ENCODE measurements at places on chromosomes 11 and 22.
A peak's percentile ranks its signal among the peaks of the same experiment; 100 is the strongest.

- DNase-seq = no peak
These were observed 92.9 kb downstream of the DHCR7 start for GRCh38 chr11:71355281-71355680.

GRCh38 chr22:29152954-29153719 lies 52.6 kb upstream of the EMID1 start:
- DNase-seq = peak; percentile 40

GRCh38 chr22:39997939-39998726 lies 3.4 kb downstream of the FAM83F start:
- DNase-seq = peak; percentile 35

- no peak for DNase-seq
These were observed 1.7 kb downstream of the AMOTL1 start for GRCh38 chr11:94769880-94770279.

GRCh38 chr22:17086296-17086695 lies 1.5 kb downstream of the IL17RA start:
- DNase-seq = no peak

DNA sequence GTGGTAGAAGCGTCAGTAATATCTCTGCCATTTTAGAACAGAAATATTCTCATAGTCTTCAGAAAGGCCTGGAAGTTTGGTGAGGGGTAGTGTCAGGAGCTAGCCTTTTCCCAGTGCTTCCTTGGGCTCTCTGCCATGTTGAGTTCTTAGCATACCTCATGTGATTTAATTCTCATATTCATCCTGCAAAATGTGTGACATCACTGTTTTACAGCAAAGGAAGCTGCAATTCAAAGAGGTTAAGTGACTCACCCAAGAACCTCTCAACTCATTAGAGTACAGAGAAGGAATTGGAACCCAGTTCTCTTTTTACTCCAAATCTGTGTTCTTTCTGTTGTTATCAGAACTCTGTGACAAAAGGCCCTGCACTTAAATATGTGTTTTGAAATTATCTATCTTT lies 72.1 kb downstream of the RNF169 start:
- DNase-seq = peak; percentile 89

DNA sequence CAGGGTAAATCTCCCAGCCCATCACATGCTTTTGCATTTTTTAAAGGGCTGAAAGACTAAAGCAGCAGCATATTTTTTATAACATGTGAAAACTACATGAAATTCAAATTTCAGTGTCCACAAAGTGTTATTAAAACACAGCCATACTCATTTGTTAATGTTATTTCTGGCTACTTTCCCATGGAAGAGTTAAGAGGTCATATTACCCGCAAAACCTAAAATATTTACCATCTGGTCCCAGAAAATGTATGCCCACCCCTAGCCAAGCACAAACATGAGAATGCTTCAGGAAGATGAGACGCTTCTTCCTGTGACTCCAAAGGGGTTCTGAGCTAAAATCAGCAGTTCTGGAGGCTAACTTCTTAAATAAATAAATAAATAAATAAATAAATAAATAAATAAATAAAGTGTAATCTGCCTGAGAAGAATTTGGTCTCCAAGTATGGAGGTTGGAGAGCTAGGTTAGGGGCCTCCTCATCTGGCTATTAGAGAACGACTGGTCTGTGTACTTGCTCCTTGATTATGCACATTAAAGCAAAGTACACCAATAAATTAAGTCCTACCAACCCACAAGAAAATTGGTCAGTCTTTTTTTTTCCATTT lies 9.7 kb downstream of the IMMP1L start:
- no peak for DNase-seq

DNA sequence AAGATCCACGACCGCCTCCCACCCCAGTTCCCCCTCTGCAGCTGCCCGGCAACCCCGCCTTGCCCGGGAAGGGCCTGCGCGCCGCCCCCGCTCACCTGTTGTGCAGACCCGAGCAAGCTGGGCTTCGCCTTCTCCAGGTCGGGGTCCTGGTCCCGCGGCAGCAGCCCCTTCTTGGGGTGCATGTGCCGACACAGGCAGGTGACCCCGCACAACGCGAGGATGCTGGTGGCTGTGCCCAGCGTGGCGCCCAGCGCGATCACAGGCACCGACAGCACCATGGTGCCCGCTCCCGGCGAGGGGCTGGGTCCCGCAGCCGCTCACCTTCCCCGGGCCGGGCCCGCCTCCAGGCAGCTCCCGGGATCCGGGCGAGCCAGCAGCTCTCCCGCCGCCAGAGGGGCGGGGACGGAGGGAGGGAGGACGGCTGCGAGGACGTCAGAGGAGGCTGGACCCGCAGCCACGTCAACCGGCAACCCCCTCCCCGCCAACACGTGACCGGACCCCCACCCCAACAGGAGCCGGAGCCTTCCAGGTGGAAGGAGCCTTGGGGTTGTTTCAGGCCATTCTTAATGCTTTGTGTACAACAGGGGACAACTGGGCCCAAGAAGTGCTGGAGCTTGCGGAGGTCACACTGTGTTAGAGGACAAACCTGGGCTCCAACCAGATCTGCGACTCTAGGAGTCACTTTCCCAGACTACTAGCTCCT lies at the start of gene SYT13:
TSS of gene SYT13 (minus strand) at position 412 of the 703 bp plus-strand sequence. CDS start at position 278, 134 bp downstream.
- peak; percentile 66 for DNase-seq

- DNase-seq = no peak
These were observed 1160.6 kb downstream of the TBC1D22A start for GRCh38 chr22:47923011-47923427.
